ENCODE measurements at places on chromosomes 1 and 21. TPM values are rescaled to one million over a fixed set of nuclear protein-coding genes. Genes with fewer than 3 reads are reported as not detected.

The RIMKLA gene
- total RNA-seq: 0.19 TPM

The PTPN7 gene
- total RNA-seq: 99.8 TPM

The B3GALNT2 gene
- 15.6 TPM for total RNA-seq

The SRGAP2 gene
- total RNA-seq: 13.6 TPM

The TRPM2 gene
- total RNA-seq: 9.1 TPM

DNA sequence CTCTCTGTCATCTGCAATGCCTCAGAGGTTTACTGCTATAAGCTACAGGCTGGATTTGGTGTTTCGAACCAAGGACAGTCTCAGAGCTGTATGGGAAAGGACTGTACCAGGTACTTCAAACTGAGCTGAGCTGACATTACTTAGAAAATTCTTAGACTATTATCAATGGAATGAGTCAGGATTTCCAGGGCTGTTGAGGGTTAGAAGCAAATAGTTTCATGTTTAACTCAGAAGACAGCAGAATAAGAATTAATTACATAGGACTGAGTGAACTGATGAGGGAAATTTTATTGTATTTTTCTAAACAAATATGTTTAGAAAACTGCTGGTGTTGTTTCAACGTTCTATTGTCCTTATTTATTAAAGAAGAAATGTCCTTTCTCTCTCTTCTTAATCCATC is 74.3 kb upstream of the CAPZB start:
- no peaks in the 10 kb centered on the region for H3K36me3 ChIP-seq
- H3K27me3 ChIP-seq: no peaks in the 10 kb centered on the region
- H3K4me3 ChIP-seq: no peak overlapping the region
- DNase-seq: no peak
- H3K4me1 ChIP-seq: no peaks in the 10 kb centered on the region

DNA sequence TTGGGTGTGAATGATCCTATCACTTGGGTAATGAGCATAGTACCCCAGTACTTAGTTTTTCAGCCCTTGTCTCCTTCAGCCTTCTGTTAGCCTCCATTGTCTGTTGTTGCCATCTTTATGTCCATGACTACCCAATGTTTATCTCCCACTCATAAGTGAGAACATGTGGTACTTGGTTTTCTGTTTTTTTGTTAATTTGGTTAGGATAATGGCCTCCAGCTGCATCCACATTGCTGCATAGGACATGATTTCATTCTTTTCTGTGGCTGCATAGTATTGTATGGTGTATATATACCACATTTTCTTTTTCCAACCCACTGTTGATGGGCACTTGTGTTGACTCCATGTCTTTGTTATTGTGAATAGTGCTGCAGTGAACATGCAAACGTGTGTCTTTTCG is 39.6 kb upstream of the GPR52 start:
- H3K36me3 ChIP-seq: no peaks in the 10 kb centered on the region
- no peak for DNase-seq
- H3K4me3 ChIP-seq: no peak overlapping the region
- no peaks in the 10 kb centered on the region for H3K4me1 ChIP-seq
- H3K27me3 ChIP-seq: no peaks in the 10 kb centered on the region

GRCh38 chr1:157310401-157310800 is 172.2 kb upstream of the ETV3 start:
- no peaks in the 10 kb centered on the region for H3K27me3 ChIP-seq
- H3K27ac ChIP-seq: no peak overlapping the region
- no peak overlapping the region for H3K4me3 ChIP-seq
- no peaks in the 10 kb centered on the region for H3K36me3 ChIP-seq
- DNase-seq: no peak
- H3K4me1 ChIP-seq: peaks cover 14% of the 10 kb centered on the region

GRCh38 chr1:246987083-246987690 is 20.7 kb downstream of the ZNF695 start:
- H3K27me3 ChIP-seq: no peaks in the 10 kb centered on the region
- DNase-seq: no peak
- no peak overlapping the region for H3K4me3 ChIP-seq
- H3K36me3 ChIP-seq: no peaks in the 10 kb centered on the region
- no peak overlapping the region for H3K27ac ChIP-seq

DNA sequence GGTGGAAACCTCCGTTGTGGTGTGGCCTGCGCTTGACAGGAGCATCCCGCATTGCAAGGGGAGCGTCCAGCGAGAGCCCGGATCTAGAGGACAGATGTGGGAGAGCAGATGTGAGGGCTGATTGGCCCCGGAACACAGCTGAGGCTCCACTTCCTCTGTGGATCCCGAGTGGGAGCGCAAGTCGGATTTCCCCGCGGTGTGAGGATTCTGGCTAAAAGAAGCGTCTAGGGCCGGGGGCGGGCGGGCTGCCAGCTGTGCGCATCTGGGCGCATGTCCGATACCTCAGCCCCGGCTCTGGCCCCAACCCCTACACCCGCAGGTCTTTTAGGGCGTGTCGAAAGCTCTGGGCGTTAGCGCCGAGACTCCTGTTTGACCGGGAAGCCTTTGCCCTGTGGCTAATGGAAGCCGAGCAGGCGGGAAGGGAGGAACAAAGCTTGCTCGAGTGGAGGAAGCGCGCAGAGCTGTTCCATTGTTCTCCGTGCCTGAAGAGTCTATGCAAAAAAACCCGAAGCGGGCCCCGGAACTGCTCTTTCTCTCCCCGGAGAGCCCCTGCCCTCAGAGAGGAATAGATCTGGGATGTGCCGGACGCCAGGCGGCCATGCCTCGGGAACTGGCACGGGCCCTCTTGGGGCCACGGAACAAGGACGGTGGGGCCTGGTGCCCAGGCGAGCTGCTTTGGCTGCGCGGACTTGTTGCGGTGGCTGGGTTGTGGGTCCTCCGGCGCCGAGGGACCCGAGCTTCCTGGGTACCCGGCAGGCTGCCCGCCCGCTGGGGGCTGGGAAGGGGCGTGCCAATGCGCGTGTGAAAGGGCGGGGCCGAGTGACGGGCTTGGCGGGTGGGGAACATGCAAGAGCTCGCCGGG is 111.1 kb downstream of the NAV1 start:
- H3K36me3 ChIP-seq: no peaks in the 10 kb centered on the region
- DNase-seq: no peak
- H3K4me1 ChIP-seq: no peaks in the 10 kb centered on the region
- H3K27ac ChIP-seq: no peak overlapping the region

GRCh38 chr21:24367936-24368335 is 1239.3 kb downstream of the MRPL39 start:
- no peak overlapping the region for H3K4me3 ChIP-seq
- DNase-seq: no peak
- H3K4me1 ChIP-seq: no peaks in the 10 kb centered on the region
- H3K27me3 ChIP-seq: no peaks in the 10 kb centered on the region
- no peak overlapping the region for H3K27ac ChIP-seq
- no peaks in the 10 kb centered on the region for H3K36me3 ChIP-seq

DNA sequence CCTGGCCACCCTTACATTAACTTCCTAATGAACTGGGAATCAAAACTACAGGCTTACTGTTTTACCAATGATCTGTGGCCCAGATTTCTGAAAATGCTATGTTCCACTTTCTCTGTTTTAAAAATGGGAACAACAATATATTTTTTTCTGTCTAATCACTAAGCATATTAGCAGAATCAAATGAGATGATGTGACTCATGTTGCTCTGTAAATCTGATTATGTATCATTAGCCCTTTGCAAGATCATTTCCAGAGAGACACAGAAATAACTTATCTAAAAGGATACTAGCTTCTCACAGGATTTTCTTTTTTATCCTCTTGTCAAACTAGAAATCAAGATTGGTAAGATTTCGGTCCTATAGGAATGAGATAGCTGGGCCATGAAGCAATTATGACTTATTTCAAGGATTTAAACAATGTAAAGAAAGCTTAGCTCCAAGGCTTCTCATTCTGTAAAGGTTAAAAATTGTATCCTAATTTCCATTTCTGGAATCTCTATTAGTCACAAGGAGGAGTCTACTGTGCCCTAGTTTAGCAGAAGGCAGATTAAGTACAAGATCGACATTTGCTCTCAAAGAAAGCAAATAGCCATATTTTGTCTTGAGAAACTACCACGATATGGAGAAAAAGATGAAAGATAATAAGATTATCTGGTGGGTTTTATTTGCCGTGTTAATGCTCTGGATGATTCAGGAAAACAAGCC is 32.4 kb upstream of the CAMSAP2 start:
- H3K27me3 ChIP-seq: no peaks in the 10 kb centered on the region
- H3K4me3 ChIP-seq: no peak overlapping the region
- no peak overlapping the region for H3K27ac ChIP-seq
- H3K4me1 ChIP-seq: no peaks in the 10 kb centered on the region
- no peak for DNase-seq
- H3K36me3 ChIP-seq: no peaks in the 10 kb centered on the region

DNA sequence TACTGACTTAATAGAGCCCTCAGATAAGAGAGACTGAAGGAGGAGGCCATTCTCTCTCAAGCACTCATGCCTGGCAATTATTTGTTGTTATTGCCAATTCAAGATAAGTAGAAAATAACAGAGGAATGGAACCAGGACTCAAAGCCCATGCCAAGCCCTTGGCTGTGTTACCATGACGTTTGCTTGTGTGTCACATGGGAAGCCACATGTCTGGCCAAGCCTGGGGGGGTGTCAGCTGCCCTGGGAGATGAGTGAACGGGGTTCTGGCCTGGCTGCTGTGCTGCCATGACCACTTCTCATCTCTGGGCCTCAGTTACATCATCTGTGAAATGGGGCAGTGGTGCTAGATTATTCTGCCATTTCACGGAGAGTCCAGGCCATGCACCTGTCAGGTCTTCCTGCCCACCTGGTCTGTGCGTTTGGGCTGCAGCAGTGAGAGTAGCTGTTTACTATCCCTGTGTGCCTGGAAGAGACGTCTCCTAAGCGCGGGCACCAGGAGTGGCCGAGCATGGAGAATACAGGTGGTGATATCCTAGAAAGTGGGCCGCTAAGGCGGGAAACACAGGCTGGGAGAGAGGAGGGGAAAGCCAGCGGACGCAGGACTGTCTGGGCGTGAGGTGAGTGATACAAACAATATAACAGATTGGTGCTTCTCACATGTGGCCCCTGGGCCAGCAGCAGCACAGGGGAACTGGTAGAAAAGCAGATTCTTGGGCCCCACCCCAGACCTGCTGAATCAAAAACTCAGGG is 67.8 kb downstream of the MAN1C1 start:
- no peaks in the 10 kb centered on the region for H3K36me3 ChIP-seq
- H3K4me1 ChIP-seq: no peaks in the 10 kb centered on the region
- no peak overlapping the region for H3K27ac ChIP-seq
- DNase-seq: no peak
- no peak overlapping the region for H3K4me3 ChIP-seq
- H3K27me3 ChIP-seq: peaks cover 5% of the 10 kb centered on the region

GRCh38 chr1:74399249-74399648 is 113.2 kb downstream of the LRRC53 start:
- H3K4me3 ChIP-seq: no peak overlapping the region
- no peaks in the 10 kb centered on the region for H3K27me3 ChIP-seq
- no peak overlapping the region for H3K27ac ChIP-seq
- H3K36me3 ChIP-seq: no peaks in the 10 kb centered on the region
- no peaks in the 10 kb centered on the region for H3K4me1 ChIP-seq

DNA sequence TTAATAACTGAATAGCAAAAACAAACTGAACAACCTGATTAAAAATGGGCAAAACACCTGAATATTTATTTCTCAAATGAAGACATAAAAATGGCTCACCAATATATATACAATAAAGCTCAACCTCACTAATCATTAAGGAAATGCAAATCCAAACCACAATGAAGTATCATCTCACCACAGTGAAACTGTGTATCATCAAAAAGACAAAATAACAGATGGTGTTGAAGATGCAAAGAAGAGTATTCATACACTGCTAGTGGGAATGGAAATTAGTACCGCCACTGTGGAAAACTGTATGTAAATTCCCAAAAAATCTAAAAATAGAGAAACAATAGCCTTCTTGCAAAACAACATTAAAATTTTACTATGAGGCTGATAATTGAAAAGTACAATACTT is 1660.1 kb upstream of the B3GALT2 start:
- H3K4me1 ChIP-seq: no peaks in the 10 kb centered on the region
- no peak overlapping the region for H3K27ac ChIP-seq
- H3K4me3 ChIP-seq: no peak overlapping the region
- H3K27me3 ChIP-seq: no peaks in the 10 kb centered on the region

GRCh38 chr1:234316937-234317336 is 56.3 kb upstream of the COA6 start:
- no peaks in the 10 kb centered on the region for H3K4me1 ChIP-seq
- H3K27ac ChIP-seq: no peak overlapping the region
- no peak for DNase-seq
- H3K4me3 ChIP-seq: no peak overlapping the region
- H3K27me3 ChIP-seq: no peaks in the 10 kb centered on the region
- H3K36me3 ChIP-seq: no peaks in the 10 kb centered on the region

GRCh38 chr1:172394141-172394751 is 26.2 kb upstream of the C1orf105 start:
- 0 out of 2 replicates have a peak overlapping the region, but pooled peaks have one; percentile 13 for H3K4me3 ChIP-seq
- H3K36me3 ChIP-seq: no peaks in the 10 kb centered on the region
- peaks cover 86% of the 10 kb centered on the region for H3K4me1 ChIP-seq

DNA sequence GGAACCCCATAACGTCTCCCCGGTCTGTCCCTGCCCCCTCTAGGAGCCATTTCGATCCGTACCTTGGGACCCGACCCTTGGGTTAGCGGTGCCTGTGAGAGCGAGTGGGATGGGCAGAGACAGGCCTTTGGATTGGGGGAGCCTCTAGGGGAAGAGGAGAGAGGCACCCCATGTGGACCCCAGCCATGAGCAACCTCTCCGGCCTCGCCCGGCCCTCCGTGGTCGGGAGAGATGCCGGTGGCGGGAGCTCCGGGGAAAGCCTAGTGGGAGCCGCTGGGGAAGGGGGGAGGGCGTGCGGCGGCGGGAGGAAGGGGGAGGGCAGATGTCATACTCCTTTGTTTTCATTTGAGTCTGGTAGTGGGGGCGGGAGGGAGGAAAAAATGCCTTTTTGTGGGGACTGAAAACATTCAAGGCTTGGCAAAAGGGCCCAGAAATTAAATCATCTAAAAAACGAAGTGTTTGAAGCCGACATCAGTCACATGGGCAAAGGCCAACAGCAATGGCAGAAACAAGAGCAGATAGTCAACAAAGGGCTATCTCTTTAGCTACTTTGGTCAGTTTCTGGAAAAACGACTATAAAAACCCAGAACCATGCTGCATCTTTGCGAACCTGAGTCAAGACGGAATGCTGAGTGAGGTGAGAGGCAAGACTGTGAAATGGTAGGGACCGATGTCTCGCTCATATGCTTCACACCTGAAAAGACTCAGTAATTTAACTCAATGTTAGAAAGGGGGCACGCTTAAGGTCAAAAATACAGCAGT is 758 bp downstream of the PTBP2 start:
- H3K27me3 ChIP-seq: no peaks in the 10 kb centered on the region
- DNase-seq: no peak
- peaks cover 4% of the 10 kb centered on the region for H3K4me1 ChIP-seq
- peaks cover 2% of the 10 kb centered on the region for H3K36me3 ChIP-seq

- no peak overlapping the region for H3K4me3 ChIP-seq
- H3K36me3 ChIP-seq: no peaks in the 10 kb centered on the region
- H3K27ac ChIP-seq: no peak overlapping the region
- no peak for DNase-seq
- no peaks in the 10 kb centered on the region for H3K27me3 ChIP-seq
Observed at GRCh38 chr1:184254849-184255248, 132.0 kb upstream of the C1orf21 start.

GRCh38 chr1:31483012-31483946 is 70.3 kb downstream of the SERINC2 start:
- peak; percentile 58 for DNase-seq
- no peaks in the 10 kb centered on the region for H3K27me3 ChIP-seq
- no peaks in the 10 kb centered on the region for H3K4me1 ChIP-seq
- no peak overlapping the region for H3K4me3 ChIP-seq
- H3K27ac ChIP-seq: peak overlapping the region; percentile 57
